ENCODE measurements at places on chromosomes 7 and 10.

- no peak for DNase-seq
Measured at GRCh38 chr10:96921655-96922054, 89.6 kb downstream of the LCOR start.

DNA sequence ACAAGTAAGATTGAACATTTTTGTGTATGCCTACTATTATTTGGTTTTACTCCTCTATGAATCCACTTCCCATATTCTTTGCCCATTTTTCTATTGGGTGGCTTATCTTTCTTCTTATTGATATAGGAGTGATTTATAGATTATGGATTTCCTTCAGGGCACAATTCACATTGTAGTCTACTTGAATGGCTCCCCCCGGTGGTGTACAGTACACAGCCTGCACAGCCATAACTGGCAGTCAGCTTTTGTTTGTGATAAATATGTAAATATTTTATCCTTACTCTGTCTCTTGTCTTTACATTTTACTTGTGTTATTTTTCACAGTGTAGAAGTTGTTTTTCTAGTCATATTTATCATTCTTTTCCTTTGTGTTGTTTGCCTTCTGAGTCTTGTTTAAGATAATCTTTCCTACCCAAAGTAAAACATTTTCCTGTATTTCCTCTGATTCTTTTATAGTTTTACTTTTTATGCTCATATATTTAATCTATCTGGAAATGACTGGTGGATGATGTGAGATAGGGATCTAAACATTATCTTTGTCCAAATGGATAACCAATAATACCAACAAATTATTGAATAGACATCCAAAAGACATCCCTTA lies 23.9 kb upstream of the CALD1 start:
- DNase-seq = peak; percentile 56

DNA sequence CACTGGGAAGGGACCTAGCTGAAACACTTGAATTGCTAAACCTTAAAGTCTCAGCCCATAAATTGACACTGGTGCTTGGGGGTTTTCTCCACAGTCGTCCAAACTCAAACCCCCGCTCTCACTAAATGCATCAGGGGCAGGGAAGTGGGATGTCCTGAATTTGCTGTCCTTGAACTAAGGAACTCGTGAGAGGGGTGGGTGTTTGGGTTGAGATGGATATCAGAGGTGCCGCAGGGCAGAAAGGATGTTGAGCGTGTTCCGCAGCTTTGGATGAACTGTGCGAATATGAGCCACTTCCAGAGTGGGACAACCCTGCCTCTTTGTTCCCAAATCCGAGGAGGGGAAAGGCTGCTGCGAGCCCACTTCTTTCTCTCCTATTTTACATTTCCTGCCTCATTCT lies 90.3 kb upstream of the LYZL2 start:
- no peak for DNase-seq

- peak; percentile 38 for DNase-seq
Measured at GRCh38 chr7:93715234-93715633, 140.7 kb upstream of the CALCR start.

- DNase-seq = no peak
Measured at GRCh38 chr10:14163377-14164086, 167.2 kb downstream of the FRMD4A start.

GRCh38 chr7:51310131-51310583 lies 6.5 kb downstream of the COBL start:
- DNase-seq = no peak

DNA sequence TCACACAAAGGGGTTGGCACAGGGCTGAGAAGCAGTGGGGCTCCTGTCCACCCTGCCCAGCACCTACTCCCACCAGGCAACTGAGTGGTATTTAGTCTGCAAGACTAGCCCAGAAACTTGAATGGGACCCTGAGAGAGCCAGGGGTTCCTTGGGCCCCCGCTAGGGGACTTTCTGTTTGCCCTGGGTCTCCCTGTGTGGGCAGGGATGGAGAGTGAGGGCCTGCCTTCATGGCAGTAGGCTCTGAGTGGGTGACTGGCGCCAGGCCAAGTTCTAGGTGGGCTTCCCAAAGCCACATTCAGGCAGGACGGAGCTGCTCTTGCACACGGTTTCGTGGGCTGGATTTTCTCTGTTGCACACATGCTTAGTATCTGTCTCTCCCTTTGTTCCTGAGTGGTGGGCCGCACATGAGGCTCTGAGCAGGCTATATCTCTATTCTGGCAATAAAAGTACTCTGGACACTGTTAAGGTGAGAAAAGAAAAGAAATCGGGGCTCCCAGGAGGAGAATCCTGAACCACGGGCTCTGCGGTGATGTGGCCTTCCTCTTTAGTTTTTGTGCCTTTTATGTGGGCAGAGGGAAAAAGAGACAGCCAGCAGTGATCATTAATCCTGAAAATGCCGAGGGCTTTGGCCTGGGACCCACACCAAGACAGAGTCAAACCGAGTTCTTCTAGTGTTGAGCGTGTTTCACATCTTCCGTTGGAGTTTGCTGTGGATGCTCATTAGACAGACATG lies 26.9 kb downstream of the IL2RA start:
- DNase-seq = peak; percentile 38

- DNase-seq = no peak
Measured at GRCh38 chr7:82615527-82615926, 171.9 kb upstream of the CACNA2D1 start.

DNA sequence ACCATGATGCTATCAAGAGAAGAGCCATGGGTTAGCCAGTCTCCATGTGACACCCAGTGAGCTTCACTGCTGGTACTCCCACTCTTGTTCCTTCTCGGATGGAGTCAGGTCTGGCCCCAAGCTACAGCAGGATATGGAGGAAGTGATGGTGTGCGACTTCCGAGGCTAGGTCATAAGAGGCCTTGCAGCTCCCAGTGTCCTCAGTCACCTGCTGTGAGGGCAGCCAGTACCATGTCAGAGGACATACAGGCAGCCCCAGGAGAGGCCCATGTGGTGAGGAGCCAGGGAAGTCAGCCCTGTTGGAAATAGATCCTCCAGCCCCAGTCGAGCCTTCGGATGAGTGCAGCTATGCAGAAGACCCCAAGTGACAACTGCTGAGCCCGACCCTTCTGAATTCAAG lies 237.0 kb downstream of the EBF3 start:
- no peak for DNase-seq

GRCh38 chr7:86152926-86153325 lies 490.8 kb upstream of the GRM3 start:
- no peak for DNase-seq

DNA sequence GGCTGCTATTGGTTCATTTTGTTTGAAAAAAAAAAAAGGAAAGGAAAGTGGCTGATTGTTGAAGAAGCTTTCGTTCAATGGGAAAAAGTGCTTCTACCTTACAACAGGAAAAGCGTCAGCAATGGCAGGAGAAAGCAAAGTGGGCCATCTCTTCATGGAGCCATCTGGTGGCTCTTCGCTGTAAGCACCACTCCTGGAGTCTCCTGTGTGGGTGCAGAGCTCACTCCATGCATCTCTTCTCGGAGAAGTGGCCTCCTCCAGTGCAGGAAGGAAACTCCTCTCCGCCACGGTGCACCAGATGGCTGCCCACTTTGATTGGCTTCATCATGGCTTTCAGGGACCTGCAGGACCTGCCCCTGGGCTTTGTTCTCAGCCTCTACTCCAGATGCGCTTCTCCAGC lies 250.9 kb downstream of the PTEN start:
- DNase-seq = no peak

- no peak for DNase-seq
Measured at GRCh38 chr10:122544493-122544892, 16.1 kb upstream of the DMBT1 start.

GRCh38 chr10:104300736-104301292 lies 31.8 kb downstream of the GSTO2 start:
- peak; percentile 49 for DNase-seq

DNA sequence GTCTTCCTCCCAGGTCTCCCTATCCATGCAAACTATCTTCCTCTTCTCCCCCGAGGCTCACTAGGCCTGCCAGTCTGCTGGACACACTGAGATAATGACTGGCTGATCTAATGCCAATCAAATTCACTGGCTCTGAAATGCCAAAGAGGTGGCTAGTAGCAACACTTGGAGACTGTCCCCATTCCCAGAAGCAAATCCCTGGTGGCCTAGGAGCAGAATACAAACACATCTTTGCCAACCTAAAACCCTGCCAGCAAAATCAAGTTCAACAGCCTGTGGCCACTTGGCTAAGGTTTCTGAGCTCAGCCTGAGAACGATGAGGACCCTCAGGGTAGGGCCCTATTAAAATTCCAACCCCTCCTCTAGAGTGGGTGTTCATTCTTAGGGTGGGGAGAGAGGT lies 46.6 kb downstream of the SH3PXD2A start:
- DNase-seq = no peak

- no peak for DNase-seq
Measured at GRCh38 chr7:149267733-149268132, 5.7 kb downstream of the ZNF783 start.

DNA sequence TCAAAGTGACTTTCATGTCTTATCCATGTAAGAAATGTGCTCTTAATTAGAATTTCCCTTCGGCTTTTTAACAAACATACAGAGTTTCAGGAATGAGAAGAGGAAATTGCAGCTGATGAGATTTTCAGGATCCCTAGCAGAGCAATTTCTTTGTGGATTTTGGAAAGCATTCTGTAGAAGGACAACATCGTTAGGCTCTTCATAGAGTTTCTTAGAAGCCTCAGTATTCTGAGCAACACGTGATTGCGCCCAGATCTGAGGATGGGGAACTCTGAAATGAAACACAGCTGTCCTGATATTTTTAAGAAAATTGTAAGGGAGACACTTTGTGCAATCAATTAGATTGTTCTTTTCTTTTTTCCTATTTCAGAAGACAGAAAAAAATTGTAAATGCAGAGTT lies 85.8 kb downstream of the LHFPL3 start:
- DNase-seq = no peak

GRCh38 chr7:156927571-156928405 lies 21.7 kb upstream of the NOM1 start:
- DNase-seq = no peak

DNA sequence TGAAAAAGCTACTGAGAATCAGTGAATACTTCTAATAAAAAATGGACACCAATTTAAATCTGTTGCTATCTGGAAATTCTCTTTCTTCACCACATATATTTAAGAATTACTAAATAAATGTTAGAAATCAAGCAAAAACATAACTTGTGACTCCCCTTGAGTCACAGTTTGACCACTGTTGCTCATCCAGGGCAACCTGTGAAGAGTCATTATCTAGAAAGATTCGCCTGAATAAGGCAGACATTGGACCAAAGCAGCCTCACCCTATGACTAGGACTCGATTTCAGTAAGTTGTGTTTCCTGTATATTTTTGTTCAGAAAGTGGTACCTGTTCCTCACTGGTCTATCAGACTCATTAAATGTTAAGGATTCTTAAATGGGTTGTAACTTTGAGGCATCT lies 572.4 kb downstream of the ATRNL1 start:
- DNase-seq = no peak

- no peak for DNase-seq
Measured at GRCh38 chr10:33602278-33602677, 267.8 kb upstream of the NRP1 start.

DNA sequence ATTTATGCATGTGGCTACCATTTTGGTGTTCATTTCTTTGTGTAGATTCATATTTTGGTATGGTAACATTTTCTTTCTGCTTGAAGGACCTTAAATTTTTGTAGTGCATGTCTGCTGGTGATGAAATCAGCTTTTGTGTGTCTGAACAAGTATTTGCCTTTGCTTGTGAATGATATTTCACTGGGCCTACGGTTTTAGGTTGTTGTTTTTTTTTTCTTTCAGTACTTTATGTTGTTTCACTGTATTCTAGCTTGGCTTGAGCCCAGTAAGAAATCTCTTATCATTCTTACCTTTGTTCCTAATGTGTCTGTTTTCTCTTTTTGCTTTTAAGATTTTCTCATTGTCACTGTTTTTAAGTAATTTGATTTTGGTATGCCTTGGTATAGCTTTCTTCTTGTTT lies 31.9 kb downstream of the SAMD8 start:
- DNase-seq = no peak

GRCh38 chr7:151240942-151241754 lies 7.3 kb downstream of the SMARCD3 start:
- DNase-seq = no peak

DNA sequence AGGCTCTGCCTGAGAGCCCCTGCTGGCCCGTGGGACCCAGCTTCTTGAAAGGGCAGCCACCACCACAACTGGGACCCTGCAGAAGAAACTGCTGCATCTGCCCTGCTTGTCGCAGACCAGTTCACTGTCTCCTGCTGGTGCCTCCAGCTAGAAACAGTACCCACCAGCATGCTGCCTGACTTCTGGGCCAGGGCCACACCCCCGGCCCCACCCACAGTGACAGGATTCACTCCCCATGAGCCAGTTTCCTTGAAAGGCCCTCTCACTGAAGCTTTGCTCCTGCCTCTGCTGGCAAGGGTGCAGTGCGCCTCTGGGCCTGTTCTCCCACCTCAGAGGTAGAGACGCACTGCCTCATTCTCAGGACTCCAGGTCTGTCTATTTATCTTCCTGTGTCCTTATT lies 32.4 kb downstream of the ANXA11 start:
- DNase-seq = no peak

GRCh38 chr7:148967032-148967372 lies 61.3 kb downstream of the PDIA4 start:
- DNase-seq = no peak

DNA sequence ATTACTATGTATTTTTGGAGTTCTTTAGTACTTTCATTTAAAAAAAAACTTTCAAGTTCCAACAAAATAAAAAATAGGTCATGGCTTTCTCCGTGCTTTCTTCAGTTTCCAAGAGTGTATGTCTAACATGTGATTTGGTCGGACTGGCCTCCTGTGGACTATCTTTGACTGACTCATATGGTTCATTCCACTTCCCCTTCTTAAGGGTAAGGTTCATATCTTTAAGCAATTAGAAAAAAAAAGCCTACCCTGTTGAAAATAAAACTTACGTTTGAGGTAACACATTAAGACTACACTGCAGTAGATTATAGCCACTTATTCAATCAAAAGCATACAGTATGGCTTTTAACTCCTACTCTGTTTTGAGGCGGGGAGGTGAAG lies 112.8 kb upstream of the AHR start:
- DNase-seq = no peak

GRCh38 chr10:15361131-15361530 lies 10.0 kb downstream of the FAM171A1 start:
- DNase-seq = no peak

GRCh38 chr7:20304366-20304765 lies 26.3 kb upstream of the ITGB8 start:
- no peak for DNase-seq

DNA sequence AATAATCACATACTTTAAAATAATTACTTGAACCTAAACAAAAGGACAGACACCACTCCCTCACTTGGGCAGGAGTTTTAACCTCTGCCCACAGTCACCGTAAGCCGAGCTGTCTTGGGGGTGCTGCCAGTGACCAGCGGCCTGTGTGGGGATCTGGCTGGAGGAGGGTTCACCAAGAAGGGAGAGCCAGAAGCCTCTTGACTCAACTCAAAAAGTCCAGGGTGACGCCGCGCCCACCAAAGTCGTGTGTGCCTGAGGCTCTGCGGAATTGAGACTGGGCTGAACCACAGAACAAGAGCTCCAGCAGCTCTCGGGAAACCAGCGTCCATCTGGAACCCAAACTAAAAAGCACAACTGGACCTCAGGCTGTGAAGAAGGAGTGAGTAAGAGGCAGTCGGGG lies 35.8 kb downstream of the ZFAND2A start:
- DNase-seq = no peak

GRCh38 chr10:21648040-21648439 lies 114.0 kb downstream of the MLLT10 start:
- DNase-seq = no peak
